ENCODE measurements at places on chromosomes 4 and X.

- no peak for DNase-seq
These were observed 1097.2 kb upstream of the TENM3 start for GRCh38 chr4:181146051-181146450.

DNA sequence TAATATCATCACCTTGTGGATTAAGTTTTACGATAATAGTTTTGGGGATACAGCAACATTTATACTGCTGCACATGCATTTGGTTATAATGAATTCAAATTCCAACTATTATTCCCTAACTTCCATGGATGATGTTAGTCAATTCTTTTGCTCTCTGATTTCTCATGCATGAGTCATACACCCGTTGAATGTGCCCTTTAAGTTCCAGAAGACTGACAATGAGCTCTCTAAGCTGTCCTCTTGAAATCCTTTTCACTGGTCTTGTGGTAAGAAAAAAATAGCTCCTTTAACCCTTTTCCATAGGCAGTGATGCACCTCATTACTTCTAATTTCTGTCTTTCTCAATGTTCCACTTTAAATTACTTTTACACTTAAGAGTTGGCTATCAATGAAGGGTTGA, 1095.2 kb upstream of the POU3F4 start:
- DNase-seq = no peak

- DNase-seq = no peak
These were observed 243.9 kb upstream of the FAT4 start for GRCh38 chr4:125070861-125071260.

- DNase-seq = no peak
These were observed 466 bp upstream of the SLC39A8 start for GRCh38 chr4:102345795-102346100.

- no peak for DNase-seq
These were observed 730.8 kb downstream of the TECRL start for GRCh38 chr4:63678358-63678931.

DNA sequence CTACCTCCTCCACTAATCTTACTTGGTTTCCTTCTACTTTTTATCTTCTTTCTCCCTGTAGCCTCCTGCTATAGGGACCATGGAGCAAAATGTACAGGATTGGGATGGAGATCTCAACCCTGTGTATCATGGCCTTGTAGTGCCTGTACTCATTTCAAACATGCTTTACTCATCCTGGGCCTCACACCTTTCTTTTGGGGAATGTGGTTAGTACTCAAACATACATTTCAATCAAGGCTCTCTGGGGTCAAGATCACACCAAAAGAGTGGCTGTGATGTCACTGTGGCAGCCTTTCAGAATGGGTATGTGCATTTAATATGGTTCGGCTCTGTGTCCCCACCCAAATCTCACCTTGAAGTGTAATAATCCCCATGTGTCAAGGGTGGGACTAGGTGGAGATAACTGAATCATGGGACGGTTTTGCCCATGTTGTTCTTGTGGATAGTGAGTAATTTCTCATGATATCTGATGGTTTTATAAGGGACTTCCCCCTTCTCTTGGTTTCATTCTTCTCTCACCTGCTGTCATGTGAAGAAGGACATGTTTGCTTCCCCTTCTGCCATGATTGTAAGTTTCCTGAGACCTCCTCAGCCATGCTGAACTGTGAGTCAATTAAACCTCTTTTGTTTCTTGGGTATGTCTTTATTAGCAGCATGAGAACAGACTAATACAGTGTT, 205.1 kb downstream of the RASL11B start:
- no peak for DNase-seq

GRCh38 chr4:44623676-44624075, 27.7 kb downstream of the YIPF7 start:
- DNase-seq = no peak

DNA sequence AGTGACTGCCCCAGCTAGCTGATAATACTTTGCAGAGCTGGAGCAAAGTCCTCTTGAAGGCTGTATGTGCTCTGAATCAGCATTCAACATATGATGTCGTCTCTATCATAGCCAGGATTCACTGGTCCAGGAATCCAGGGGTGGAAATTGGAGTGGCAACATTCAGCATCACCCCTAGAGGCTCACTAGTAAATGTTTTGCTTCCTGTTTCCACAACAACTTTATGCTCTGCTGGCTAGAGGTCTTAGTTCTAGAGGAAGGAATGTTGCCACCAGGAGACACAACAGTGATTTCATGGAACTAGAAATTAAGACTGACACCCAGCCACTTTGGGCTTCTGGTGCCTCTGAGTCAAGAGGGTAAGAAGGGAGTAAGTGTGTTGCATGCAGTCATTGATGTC, 11.3 kb downstream of the MAGEA1 start:
- DNase-seq = no peak

- no peak for DNase-seq
These were observed 64.5 kb upstream of the CLDN34 start for GRCh38 chrX:9902656-9903055.

- DNase-seq = no peak
These were observed 124.9 kb downstream of the INPP4B start for GRCh38 chr4:142721187-142721586.

- DNase-seq = no peak
These were observed 75.3 kb downstream of the DCUN1D4 start for GRCh38 chr4:51918251-51918650.

DNA sequence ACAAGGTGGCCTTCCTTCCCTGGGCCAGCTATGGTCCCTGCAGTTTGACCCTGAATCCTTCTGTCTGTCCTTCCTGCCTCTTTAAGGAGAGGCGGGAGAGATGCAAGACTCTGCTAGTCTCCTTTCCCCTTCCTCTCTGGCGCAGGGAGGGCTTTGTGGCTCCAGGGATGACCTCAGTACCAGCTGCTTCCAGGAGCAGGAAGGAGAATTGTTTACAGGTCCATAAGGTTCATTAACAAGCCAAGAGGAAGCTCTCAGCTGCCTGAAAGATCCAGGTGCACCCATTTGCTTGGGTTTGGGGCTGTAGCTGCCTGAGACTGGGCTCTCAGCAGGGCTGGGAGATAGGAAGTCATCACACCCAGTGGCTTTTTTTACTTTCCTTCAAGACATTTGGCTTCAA, 4.0 kb upstream of the FATE1 start:
- no peak for DNase-seq

GRCh38 chr4:73021634-73022033, 47.9 kb downstream of the COX18 start:
- no peak for DNase-seq

- DNase-seq = no peak
These were observed 165.9 kb upstream of the CENPE start for GRCh38 chr4:103364083-103364482.

GRCh38 chrX:147602176-147602696, 309.5 kb upstream of the FMR1 start:
- DNase-seq = no peak

DNA sequence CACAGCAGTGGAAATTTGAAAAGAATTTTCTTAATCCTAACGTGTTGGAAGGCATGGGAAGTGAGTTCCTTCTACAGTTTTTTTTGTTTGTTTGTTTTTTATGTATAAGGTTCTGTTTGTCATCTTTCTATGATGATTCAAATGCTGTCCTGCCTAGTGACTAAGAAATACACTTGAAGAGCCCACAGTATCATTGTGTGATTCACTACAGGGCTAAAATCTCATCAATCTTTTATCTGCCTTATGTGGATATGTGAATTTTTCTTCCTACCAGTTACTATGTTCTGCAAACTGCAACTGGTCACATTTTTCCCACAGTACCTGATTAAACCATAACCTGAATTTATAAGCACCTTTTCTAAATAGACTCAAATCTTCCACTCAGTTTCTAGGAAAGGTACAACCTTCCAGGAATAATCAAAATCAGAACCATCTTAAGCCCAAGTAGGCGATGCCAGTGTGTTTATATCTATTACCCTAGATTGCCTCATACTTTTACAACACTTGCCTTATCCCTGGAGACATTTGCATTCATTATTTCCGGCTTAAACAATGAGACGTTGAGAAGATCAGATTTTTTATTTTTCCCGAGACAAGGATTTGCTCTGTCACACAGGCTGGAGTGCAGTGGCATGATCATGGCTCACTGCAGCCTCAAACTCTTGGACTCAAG, 214.6 kb upstream of the GALNT7 start:
- DNase-seq = no peak

GRCh38 chrX:11531226-11531625, 134.5 kb downstream of the ARHGAP6 start:
- no peak for DNase-seq

DNA sequence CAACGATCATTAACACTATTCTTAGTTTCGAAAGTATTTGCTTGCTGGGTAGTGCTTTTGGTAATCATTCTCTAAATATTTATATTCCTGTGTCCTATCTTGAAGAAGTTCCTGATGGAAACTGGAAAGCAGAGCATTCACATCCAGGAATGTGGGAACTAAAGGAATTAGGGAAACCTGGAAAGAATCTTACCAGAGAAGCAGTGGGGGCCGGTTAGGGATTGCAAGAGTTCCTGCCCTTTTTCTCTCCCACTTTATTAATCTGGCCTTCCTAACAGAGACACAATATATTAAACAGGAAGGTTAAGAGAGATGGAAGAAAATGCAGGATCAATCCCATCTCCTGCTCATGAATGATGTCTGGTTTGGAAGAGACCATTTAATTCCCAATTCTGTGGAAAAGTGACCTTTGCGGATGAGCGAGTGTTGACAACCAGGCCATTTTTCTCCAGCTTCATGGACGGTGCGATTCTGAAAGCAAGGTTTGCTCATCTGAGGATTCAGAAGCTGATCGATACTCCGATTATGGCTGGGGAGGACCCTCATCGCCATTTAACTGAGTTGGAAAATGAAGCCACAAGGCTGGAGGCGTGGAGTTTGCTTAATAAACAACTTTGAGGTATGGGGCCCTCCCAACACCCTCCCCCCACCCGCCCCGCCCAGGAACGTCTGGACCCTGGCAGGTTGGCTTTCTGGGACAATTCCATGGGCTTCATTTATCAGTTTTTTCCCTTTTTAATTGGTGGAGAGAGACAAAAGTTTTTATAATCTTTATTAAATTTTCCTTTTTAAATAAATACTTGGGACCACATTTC, 52.3 kb downstream of the C4orf51 start:
- DNase-seq = no peak

DNA sequence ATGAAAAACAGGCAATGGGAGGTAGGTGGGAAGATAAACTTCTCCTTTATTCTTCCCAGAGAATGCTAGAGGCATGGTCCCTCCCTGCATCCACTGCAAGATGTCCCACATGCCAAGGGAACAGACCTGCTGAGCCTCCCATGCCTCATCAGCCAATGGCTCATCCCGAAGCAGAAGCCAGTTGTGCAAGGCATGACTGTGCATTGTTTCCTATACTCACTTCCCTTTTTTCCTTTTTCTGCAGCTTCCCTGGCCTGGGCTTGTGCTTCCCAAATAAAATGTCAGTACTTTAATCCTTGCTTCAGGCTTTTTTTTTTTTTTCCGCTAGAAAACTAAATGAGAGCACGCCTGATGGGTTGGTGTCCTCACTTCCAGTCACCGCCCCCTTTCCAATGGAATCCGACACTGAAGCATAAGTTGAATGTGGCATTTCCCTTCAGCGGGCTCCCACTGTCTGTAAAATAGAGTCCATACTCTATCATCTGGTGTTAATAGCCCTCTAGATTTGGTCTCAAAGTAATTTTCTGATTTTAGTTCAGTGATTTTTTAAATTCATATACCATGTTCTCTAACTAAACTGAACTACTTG, 239.0 kb upstream of the JADE1 start:
- peak; percentile 39 for DNase-seq

DNA sequence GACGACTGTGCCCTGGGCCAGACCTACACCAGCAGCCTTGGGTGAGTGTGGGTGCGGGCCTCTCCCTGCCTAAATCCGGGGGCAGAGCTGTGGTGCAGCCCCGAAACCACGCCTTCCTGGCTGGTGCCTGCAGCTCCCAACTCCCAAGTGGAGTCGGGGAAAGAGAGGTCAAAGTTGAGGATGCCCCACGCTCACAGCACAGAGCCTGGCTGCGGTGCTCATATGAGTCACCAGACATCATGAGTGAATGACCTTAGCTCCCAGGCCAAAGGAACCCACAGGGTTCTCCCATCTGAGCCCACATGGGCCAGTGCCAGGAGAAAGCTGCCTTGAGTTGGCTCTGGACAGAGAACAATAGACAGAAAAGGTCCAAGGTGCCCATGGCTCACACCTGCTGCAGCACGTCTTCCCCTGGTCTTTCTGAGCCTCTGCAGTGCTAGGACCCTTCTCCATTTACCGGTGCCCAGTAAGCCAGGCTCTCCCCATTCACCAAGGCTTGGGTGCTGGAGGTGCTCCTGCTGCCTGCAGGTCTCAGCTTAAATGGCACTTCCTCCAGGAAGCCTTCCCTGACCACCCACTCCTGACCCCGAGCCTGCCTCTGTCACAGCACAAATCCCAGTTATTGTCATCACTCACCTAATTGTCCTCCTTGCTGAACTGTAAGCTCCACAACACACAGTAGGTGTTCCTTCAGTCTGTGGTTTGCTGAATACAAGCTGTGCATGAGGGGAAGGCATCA, 224.2 kb downstream of the AFAP1 start:
- DNase-seq = no peak

- DNase-seq = no peak
These were observed 57.7 kb upstream of the SLC7A11 start for GRCh38 chr4:138299881-138300280.

- DNase-seq = no peak
These were observed 22.8 kb downstream of the USP9X start for GRCh38 chrX:41108007-41108406.

GRCh38 chr4:162366146-162366545, 202.3 kb upstream of the FSTL5 start:
- no peak for DNase-seq

GRCh38 chr4:38529189-38530115, 134.5 kb upstream of the KLF3 start:
- peak; percentile 71 for DNase-seq

GRCh38 chrX:106862972-106863688, 40.0 kb downstream of the RIPPLY1 start:
- DNase-seq = no peak

DNA sequence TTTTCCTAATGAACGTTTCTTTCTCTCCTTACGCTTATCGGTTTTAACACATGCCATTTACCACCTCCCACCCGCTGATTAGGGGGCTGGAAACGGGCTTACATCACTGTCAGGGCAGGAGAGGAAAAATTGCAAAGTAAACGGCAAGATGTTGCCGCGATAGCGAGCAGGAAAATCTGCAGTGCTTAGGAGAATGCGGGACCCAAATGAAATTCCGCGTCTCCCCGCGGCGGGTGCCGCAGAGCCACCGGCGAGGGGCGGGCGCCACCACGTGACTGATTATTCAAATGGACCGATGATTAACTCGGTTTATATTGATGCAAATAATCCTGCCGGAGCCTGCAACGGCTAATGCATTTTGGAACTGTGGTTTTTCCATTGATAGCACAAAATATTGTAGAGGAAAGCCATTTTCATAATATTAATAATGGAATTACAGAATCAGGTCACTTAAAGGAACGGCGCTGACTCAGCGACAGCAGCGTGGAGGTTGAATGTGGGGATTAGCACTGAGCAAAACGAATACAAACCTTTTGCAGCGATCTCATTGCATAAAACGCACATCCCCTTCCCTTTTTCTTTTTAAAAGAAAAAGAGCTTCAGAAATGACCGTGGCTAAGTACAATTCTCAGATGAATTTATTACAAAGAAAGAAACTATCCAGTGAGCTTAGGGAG, 224.2 kb downstream of the STIM2 start:
- no peak for DNase-seq

GRCh38 chr4:185358514-185358913, 37.2 kb downstream of the LRP2BP start:
- DNase-seq = no peak
